ENCODE measurements at places on chromosomes 1 and 21.
A peak's percentile ranks its signal among the peaks of the same experiment; 100 is the strongest.

- DNase-seq = no peak
These were observed 199.9 kb downstream of the LRRC40 start for GRCh38 chr1:70005386-70006034.

GRCh38 chr1:215345766-215346165 is 221.3 kb upstream of the KCTD3 start:
- DNase-seq = no peak

DNA sequence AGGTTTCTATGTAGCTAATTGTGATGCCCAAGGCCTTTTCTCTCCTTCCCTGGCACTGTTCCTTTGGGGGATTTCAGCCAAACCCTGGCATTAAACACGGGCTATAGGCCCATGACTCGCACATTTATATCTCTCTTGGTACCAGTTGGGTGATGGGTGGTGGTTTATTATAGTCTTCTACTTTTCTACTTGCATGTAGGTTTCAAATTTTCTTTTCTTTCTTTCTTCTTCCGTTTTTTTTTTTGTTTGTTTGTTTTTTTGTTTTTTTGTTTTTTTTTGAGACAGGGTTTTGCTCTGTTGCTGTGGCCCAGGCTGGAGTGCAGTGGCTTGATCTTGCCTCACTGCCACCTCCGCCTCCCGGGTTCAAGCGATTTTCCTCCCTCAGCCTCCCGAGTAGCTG is 1.1 kb downstream of the IL10RB start:
- DNase-seq = no peak

GRCh38 chr1:160761046-160761445 is 22.0 kb downstream of the SLAMF7 start:
- DNase-seq = no peak

DNA sequence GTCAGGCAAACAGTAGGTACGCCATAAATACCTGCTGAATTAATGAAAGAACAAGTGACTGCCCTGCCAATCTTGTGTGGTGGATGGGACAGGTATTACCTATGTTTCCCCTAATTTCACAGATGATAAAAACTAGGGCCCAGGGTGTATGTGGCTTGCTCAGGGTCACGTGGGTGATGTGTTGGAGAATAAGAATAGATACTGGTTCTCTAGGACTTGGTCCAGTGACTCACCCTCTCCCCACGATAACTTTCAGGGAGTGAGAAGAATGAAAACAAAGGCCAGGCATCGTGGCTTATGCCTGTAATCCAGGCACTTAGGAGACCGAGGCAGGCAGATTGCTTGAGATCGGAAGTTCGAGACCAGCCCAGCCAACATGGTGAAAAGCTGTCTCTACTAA is 26.7 kb downstream of the SLC26A9 start:
- DNase-seq = peak; percentile 17

DNA sequence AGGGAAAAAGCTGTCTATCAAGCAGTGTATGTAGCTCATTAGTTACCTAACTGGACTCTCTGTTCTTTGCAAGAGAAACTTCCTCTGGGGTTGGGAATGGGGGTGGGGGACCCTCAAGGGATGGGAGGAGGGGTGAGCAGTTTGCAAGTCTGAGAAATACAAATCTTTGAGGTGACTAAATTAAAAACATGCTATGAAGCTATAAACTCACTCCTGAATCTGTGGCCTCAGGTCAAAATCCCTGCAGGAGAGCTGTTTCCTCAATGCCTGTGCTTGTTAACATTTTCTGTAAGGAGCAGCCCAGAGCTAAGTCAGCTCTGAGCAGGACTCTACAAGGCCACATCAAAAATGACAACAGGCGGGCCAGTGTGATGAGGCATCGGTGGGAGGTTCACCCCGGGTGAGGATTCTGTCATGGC is 32.8 kb upstream of the PTPRC start:
- DNase-seq = no peak

- DNase-seq = no peak
These were observed 7.2 kb downstream of the VANGL1 start for GRCh38 chr1:115648717-115649691.

DNA sequence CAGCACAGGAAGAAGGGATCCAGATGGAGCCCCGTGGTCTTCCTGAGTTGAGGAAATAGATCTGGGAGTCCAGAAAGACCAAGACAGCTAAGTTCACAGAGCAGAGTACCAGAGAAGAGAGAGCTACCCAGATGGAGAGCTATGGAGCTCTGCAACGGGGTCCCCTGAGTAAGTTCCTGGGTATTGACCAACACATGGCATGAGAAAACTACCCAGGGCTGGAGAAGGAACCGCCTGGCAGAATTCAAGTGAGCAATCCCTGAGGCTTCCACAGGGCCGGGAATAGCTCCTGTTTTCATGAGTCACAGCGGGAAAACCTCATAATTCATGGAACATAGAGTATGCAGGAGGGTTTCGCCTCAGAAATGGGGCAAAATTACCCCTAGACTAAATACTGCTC is 19.7 kb downstream of the STPG1 start:
- DNase-seq = no peak

GRCh38 chr21:32962268-32962667 is 63.5 kb upstream of the OLIG2 start:
- no peak for DNase-seq

DNA sequence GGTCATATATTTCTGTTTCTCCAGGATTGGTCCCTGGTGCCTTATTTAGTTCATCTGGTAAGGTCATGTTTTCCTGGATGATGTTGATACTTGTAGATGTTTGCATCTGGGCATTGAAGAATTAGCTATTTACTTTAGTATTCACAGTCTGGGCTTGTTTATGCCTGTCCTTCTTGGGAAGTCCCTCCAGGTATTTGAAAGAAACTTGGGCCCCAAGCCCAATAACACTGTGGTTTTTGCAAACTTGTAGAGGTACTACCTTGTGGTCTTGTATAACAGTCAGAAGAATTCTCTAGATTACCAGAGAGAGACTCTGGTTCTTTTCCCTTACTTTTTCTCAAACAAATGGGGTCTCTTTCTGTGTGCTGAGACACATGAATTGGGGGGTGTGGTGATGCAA is 251.4 kb upstream of the B3GALT2 start:
- no peak for DNase-seq

GRCh38 chr1:35718492-35719336 is at the start of gene C1orf216:
Gene C1orf216, minus strand, starts transcription at chr1:35718884. Its CDS starts 2,563 bp downstream, at chr1:35716321.
- peak; percentile 91 for DNase-seq

- DNase-seq = no peak
These were observed 111.1 kb upstream of the ZP4 start for GRCh38 chr1:238001818-238002217.

- DNase-seq = no peak
These were observed 1.3 kb downstream of the CERS2 start for GRCh38 chr1:150973258-150973835.

- DNase-seq = no peak
These were observed 10.6 kb downstream of the PTPRC start for GRCh38 chr1:198649232-198649967.

DNA sequence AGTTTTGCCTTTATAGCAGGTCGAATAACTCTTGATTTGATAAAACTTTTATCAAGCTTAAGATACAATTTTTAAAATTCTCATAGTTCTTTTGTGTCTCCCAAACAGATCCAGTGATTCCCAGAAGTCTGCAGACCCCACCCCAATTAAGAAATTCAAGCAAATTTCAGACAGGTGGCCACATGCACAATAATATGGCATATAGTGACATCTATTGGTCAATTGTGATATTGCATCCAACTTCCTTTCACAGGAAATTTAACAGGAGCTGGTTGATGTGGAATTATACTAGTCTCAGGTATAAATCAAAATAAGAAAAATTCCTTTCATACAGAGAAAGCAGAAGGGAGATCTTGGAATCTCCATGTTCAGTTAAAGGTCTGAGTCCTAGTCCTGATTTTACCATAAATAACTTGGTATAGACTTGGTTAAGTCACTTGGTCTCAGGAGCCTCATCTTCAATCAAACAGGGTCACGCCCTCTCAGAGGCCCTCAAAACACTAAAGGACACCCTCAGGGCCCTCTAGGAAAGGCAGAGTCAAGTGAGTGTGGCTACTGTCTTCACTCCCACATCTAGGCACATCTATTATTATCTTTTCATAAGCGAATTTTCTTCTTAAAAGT is 24.1 kb downstream of the PIGM start:
- DNase-seq = no peak

DNA sequence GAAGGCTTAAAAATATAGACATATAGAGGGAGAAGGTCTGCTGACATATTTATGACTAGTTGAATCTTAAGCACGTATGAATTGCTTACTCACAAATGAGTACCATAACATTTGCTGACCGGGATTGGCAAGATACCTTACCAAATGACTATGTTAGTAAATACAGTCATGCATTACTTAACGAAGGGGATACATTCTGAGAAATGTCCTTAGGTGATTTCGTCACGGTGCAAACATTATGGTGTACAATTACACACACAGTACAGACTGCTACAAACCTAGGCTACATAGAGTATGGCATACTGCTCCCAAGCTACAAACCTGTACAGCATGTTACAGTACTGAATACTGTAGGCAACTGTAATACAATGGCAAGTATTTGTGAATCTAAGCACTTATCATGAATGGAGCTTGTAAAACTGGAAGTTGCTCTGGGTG is 19.4 kb upstream of the UBE2U start:
- no peak for DNase-seq

GRCh38 chr1:38166461-38166860 is 119.9 kb upstream of the POU3F1 start:
- no peak for DNase-seq

- DNase-seq = no peak
These were observed 106.4 kb downstream of the ZC3H11B start for GRCh38 chr1:219506473-219506899.

GRCh38 chr21:46393941-46394594 is 64.6 kb upstream of the DIP2A start:
- no peak for DNase-seq

- DNase-seq = no peak
These were observed 88.9 kb upstream of the WLS start for GRCh38 chr1:68321084-68321685.

GRCh38 chr1:201517631-201518030 is 10.7 kb upstream of the CSRP1 start:
- no peak for DNase-seq

DNA sequence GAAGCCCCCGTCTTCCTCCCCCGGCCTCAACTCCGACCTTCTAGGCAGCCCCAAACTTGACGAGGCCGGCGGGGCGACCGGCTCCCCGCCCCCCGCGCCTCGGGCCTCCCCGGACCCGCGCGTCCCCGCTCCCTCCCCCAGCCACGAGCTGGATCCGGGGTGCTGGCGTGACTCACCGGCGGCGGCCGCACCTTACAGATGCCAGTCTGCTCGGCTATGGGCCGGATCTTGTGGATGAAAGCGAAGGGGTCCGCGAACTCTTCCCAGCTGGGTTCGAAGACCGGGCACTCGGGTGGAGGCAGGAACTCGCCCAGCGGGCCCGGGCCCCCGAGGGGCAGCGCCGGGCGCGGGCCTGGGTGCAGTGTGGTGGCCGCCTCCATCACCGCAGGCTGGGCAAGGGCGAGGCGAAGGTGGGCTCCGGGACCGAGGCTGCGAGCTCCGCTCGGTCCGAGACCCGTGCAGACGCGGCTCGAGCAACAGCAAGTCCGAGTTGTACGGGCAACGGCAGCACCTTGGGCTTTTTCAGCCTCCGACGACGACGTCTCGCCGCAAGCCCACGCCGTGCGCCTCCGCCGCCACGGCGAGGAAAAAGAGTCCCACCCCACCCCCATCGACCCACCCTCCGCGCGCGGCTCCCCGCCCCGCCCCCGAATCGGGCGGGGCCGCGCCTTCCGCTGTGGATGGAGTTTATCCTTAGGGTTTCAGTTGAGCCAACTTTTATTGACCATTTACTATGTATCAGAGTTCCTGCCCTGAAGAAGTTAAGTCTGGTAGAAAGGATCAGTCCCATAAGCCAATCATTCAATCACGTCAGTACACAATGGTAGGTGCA is at the start of gene KDM5B:
Gene KDM5B, minus strand, starts transcription at position 496 of the 832 bp plus-strand sequence. Its CDS starts 116 bp downstream, at position 380.
- DNase-seq = peak; percentile 84

DNA sequence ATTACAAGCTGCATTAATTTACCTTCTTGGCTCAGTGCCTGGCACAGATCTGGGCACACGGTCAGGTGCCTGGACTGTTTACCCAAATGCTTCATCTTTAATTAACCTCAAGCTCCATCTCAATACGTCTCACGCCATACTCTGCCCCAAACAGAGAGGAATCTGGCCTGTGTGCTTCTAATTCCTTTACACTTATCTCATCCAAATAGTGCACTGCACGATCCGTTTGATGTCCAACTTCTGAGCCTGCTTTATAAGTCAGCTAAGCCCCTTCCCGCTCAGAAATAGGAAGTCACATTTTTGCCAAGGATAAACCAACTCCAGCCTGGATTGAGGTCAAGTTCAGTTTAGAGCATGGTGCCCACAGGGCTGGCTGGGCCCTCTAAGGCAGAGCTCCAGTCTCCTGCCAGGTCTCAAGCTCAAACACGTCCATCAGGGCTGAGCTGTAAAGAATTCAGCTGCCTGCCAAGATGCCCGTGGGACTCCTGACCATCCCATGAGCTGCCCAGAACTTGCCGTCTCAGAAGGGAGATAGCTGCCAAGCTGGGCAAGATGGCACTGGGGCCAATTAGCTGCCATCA is 233.5 kb downstream of the TRABD2B start:
- DNase-seq = no peak

Data from activated CD8-positive, alpha-beta memory T cell treated with anti-CD3 and anti-CD28 coated beads for 24 hours (primary cell).